Fibroblast of skin of back (primary cell): ENCODE measurements at places on chromosomes 5 and 9.

DNA sequence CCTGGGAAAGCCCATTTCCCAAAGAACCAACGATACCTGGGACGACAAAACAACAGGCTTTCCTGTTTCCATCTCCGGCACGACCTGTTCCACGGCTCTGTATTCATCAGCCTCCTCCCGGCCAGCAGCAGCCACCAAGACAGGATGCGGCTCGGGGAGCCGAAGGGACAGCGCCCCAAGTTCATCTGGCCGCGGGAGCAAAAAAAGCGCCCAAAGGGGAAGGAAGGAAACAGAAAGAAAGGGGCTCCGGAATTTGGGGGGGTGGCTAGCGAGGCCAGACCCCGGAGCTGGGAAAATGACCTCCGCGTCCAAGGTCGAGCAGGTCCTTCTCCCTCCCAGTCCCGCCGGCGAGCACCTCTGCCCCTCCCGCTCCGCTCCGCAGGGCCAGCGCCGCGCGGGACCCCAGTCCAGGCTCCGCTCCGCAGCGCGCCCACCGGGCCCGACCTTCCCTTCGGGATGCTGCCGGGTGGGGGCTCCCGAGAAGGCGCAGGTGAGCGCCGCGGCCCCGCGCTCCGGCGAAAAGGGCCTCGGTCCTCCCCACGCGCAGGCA, 608 bp downstream of the ELOVL7 start:
- no peak for DNase-seq

DNA sequence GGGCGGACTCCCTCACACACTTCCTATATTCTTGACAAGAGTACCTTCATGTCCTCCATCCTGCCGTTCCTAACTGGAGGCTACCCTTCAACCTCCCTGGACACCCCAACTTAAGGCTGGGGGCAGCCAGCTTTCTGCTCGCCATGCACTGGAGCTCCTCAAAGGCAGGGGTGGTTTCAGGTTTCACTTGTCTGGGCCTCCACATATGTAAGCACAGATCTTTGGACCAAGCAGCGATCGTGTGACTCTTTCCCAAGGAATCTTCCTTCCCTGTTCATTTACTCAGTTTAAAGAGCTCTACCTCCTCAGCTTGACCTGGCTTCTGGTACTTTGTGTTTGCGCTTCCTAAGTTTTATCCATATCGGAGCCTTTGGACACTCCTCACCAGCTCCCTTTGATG, 34.2 kb upstream of the TRPC7 start:
- no peak for DNase-seq

GRCh38 chr5:159398936-159399335, 68.6 kb upstream of the IL12B start:
- no peak for DNase-seq

DNA sequence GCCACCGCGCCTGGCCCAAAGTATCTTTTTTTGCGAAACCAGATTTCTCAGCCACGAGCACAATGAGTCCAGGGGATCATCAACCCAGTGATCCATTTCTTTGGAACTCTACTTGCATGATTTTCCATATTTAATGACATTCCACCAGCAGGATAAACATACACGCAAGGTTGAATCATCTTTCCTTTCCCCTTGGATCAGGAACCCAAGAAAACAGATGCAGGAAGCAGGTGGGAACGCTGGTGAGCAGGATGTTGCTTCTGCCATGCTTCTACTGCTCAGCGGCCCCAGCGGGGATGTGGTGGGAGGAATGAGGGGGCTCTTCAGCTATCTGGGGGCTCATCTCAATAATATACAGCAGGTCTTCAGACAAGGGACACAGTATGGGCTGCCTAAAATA, 118.2 kb downstream of the SEC61B start:
- peak; percentile 68 for DNase-seq

- no peak for DNase-seq
Measured at GRCh38 chr5:154647114-154647760, 107.9 kb upstream of the LARP1 start.

GRCh38 chr5:143055596-143056338, 285.6 kb downstream of the ARHGAP26 start:
- DNase-seq: peak; percentile 59

DNA sequence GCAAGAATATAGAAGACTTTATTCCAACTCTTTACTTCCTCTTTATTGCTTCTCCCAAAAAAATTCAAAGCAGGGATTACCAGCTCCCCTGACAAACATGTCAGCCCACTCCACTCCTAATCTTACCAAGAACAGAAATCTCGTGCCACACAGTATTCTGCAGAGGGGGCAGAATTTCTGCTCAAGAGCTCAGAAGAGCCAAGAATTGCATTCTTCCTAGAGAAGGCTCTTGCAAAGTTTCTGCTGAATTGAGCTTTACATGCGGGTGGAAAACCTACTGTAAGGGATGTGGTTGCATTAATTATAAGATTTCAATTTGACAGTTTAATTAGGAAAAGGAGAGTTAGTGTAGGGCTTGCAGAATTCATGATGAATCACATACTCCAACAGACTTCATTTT, 428.5 kb downstream of the CETN3 start:
- DNase-seq: no peak

DNA sequence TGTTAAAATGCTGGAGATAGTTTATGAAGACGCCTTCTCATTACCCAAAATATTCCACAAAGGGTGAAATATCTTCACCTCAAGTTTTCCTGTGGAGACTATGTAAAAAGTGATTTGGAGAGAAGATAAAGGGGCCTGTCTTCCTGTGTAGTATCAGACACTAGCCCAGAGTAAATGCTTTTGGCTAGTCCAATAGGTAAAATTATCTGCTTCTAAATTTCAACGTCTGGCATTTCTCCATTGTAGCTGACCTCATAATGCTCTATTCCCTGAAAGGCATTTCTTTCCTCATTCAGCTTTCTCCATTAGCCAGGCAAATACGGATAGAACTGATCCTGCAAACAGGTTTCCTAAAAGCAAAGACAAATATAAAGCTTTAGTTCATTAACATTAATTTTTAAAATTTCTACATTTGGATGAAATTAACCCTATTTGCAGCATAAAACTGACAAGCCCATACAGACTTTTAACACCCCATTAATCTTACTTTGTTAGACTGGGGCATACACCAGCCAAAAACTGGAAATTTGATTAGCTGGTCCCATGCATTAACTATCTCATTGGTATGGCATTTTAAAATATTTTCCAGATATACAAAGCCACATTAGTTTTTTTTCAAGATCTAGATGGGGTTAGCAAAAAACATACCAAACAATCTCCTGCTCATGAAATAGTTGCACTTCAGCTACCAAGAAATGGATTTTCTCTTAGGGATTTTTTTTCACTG, 548.8 kb downstream of the EFNA5 start:
- DNase-seq: no peak

DNA sequence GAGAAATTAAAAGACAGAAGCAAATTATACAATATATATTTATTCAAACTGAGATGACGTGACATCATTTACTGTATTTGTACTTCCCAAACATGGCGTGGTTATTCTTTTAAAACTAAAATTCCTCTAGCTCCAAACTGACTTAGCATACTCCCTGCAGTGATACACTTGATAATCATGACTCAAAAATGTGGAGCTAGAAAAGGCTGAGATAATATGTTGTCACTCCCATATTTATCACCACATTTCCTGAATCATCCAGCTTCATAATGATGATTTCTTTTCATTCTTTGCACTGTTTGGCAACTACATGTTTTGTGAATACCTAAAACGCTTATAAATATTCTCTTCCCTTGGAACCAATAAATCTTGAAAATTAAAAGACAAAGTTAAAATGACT, 341.0 kb downstream of the EBF1 start:
- DNase-seq: peak; percentile 95

DNA sequence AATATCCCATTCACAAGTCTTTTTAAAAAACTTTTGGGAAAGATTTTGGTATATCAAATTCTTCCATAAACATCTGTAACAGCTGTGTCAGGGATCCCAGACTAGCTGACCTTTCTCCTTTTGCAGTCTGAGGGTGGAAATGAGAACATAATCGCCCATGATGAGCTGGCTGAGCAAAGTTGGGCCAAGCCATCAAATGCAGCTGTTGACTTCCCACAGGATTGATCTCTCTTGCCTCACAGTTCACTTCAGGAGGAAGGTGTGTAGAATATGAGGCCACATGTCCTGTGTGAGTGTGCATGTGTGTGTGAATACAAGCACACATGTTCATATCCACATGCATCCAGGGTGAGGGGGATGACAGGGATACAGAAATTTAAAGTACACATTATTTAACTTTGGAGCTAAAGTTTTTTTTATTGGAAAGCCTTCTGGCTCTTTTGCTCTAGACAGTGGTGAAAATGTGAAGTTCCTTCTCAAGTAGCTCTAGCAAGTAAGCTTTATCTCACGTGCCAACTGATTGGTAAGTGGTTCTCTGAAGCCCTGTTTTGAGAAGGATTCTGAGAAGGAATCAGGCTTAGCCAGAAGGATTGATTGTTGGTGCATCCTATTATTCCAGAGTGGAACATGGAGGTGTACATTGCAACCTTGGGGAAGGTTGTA, 468.8 kb upstream of the DMAC1 start:
- DNase-seq: no peak

DNA sequence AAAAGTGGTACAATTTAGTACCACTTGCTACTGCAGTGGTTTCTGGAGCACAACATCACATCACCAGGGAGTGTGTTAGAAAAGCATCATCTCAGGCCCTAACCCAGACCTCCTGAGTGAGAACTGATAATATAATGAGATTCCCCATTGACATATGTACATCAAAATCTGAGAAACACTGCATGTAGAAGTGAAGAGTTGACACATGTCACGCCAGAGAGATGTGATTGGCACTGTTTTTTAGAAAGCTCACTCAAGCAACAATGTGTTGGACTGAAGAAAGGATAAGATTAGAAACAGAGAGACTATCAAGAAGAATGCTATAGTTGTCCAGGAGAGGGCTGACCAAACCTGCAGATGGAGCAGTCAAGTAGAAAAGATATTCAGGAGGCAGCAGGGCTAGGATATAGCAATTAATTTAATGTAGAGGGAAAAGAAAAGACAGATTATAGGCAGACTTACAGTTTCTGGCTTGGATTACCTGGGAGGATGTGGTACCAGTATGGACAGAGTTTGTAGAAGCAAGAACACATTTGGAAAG, 324.4 kb upstream of the ADAMTSL1 start:
- no peak for DNase-seq

DNA sequence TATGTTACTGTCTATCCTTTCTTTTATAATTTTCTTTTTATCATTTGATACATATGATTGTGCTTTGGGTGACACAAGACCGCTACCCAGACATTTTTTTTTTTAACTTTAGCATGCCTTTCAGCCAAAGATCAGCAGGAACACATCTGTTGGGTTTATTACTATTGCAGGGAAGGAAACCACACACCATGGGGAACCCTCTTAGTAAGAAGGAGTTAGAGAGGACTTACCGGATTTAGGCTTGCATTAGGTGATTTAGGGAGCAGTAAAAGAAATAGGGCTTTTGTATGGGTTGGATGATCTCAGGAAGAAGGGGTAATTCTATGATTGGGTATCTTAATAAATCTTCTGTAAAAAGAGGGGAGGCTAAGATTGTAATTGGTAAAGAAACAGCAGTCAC, 138.2 kb downstream of the SNX18 start:
- no peak for DNase-seq

DNA sequence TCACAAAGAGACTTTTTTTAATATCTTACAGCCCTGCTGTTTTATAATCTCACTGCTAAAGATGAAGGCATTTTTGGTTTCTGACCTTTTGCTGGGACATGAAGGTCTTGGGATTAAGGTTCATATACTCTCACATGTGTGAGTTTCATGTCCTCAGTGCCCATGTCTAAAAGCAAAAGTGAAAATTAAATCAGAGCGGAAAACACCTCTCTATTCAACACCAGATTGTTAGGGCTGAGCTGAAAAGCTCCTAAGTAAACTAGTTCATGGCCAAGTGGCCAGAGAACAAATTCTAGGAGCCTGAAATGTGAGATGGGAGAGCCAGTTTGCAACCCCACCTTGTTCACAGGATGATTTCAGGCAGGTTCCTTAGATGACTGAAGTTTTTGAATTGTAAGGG, 110.9 kb downstream of the GRIA1 start:
- no peak for DNase-seq

- no peak for DNase-seq
Measured at GRCh38 chr5:6483880-6484382, 35.3 kb downstream of the UBE2QL1 start.

GRCh38 chr9:16509997-16510396, 360.5 kb downstream of the BNC2 start:
- peak; percentile 48 for DNase-seq

- no peak for DNase-seq
Measured at GRCh38 chr5:55551358-55551757, 16.6 kb upstream of the PLPP1 start.

DNA sequence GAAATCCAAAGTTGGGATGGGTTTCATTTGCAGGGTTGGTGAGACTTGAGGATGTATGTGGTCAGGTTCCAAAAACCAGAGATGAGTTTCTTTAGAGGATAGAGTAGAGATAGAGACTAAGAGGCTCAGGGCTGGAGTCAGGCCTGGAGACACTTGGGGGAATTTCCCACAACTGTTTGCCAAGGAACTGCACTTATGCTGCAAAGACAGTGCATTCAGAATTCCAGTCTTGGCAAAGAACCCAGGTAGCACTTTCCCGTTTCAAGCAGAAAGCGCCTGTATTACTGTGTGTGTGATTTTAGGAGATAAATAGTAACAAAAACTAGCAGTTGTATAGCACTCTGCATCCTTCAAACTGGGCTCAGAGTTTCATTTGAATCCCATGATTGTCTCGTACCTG, 55.4 kb downstream of the SNCAIP start:
- no peak for DNase-seq

DNA sequence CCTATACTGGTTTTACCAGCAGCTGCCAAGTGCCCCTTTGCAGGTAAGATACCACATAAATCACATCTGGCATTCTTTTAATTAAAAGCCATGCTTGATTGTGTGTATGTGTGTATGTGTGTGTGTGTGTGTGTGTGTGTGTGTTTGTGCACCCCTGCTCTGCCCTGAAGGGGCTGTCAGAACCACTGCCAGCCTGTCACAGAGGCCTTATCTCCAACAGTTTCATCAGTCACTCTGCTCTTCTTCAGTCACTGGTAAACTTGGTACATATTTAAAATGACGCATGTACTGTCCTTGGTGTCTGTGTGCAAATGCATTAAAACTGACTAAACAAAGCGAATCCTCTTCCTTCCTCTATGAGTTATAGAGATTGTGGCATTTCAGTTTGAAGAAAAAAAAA, 19.0 kb upstream of the NR5A1 start:
- no peak for DNase-seq

DNA sequence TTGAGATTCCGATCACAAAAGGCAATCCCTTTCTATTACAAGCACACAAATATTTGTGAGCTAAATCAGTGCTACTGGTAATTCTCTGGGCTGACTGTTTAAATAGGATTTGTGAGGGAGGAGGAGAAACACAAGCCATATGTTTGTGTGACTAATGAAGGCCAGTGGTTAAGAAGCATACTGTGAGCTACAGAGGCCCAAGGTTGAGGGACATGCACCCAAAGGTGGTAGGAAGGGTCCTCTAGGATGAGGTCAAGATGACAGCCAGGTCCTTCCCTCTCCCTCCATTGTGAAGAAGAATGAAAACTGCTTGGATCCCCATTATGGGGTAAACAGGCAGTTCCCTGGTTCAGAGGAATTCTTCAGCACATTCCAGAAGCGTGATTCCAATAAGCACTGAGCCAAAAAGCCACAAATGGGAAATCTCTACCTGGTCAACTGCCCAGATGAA, 83.9 kb downstream of the SPOCK1 start:
- DNase-seq: peak; percentile 73
